ENCODE measurements at places on chromosomes 2 and 18.

GRCh38 chr2:125634662-125635061 lies 1021.3 kb upstream of the GYPC start:
- DNase-seq, result no peak

- DNase-seq, result no peak
Measured at GRCh38 chr2:238897911-238898311, 50.0 kb downstream of the TWIST2 start.

DNA sequence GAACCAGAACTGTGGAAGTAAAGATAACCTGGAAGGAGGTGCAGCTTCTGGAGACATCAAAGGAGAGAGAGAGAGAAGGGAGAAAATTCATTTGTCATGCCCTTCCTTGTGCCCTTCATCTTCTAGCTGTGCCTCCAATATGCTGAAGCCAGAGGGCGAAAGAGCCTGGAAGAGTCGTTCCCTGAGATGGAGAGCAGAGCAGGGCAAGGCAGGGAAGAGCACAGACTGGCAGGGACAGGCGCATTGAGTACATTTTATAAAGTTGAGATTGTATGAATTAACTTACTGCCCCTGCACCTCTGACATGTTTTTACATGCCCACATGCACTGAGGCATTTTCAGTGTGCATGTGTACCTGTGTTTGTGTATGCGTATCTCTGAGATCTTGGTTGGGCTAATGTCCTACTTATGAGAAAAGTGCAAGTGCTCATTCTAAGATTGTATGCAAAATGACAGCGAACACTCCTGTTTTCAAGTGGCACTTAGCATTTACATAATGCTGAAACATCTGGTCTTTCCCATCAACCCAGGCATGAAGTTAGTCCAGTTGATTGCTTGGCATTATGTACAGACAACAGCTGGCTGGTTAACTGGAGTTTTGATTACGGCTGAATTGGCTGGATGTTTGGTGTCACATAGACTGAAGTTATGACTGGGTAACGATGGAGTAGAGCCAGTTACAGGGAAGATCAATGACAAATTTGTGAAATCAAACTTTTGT lies 23.7 kb upstream of the MMADHC start:
- no peak for DNase-seq

DNA sequence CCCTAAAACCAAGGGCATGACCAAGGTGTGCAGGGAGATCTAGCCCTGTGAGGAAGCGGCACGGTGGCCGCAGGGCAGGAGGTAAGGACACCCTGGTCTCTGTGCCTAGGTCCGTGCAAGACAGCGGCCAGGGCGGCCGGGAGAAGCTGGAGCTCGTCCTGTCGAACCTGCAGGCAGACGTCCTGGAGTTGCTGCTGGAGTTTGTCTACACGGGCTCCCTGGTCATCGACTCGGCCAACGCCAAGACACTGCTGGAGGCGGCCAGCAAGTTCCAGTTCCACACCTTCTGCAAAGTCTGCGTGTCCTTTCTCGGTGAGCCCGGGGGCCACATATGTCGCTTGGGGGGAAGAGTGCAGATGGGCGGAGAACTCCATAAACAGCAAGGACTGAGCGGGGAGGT lies 235.4 kb downstream of the ATAD2B start:
- DNase-seq, result no peak

GRCh38 chr2:88090446-88091283 lies 23.0 kb downstream of the SMYD1 start:
- DNase-seq, result no peak

DNA sequence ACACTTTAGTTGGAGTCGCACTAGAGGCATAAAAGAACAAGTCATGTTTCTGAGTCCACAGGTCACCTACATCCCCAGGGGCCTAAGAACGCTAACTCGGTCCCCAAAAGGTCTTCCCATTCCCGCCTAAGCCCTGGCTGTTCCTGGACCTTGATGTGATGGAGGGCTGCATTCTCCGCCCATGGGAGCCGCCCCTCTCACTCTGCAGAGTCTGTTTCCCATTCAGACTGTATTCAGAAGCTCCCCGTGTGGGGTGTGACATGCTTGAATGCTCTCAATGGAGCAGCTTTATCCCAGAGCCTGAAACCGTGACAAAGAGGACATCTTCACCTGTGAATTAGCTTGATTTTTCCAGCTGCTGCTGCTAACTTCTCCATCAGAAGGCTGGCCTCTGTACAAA lies 319.0 kb upstream of the KLHL29 start:
- no peak for DNase-seq
